ENCODE measurements at places on chromosomes 1 and 21.

GRCh38 chr1:45848714-45849113 is 45.3 kb downstream of the MAST2 start:
- no peak for DNase-seq

DNA sequence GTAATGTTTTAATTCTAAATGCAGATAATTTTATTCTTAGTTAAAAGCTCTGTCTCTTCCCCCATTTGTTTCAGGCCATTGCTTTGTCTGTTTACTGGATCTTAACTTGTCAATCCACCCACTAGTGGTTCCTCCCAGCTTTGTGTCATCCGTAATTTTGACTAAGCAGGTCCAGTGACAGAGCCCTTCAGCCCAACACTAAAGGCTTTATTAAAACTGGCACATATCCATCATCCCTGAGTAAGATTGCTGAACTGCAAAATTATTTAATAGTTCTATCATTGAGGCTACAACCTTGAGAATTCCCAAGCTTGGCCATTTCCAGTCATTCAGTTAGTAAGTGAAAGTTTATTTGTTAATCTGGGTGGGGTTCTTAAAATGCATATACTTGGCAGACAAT is 96.7 kb downstream of the NGF start:
- DNase-seq, result no peak

GRCh38 chr1:57423656-57424211 is at the start of gene DAB1:
Gene DAB1 (minus strand): TSS chr1:57424060. CDS start chr1:57291030, 133,030 bp downstream.
- no peak for DNase-seq

DNA sequence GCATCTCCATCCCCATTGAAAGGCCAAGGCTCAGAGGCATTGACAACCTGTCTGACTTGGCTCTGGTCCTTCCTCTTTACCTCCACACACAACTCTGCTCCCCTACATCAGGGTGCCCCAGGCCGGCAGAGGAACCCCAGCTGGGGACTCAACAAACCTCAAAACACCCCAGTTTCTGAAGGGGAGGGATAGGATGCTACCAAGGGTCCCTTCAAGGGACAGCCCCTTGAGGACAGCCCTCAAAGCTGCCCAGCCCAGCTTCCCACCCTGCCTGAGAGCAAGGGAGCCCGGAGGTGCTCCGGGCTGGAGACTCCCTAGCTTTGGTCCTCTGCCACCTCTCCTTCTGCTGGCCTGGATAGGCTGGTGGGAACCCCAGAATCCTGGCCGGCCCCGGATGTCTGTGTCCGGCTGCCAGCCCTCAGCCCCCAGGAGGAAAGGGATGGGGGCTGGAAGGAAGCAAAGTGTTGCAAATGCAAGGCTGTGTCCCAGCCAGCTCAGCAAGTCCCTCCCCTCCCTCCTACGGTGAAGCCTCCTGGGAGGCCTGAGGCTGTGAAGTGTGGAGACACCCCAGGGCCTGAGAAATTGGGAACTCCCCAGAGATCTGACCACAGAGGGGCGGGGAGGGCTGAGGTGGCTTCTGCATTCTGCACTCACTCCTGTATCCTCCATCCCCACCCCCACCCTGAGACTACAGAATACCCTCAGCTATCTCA is 1.1 kb upstream of the MARCKSL1 start:
- DNase-seq, result peak; percentile 70

GRCh38 chr21:42311160-42311559 is 4.0 kb downstream of the TFF3 start:
- DNase-seq, result no peak

- DNase-seq, result no peak
Measured at GRCh38 chr1:218255090-218255489, 30.0 kb upstream of the RRP15 start.

DNA sequence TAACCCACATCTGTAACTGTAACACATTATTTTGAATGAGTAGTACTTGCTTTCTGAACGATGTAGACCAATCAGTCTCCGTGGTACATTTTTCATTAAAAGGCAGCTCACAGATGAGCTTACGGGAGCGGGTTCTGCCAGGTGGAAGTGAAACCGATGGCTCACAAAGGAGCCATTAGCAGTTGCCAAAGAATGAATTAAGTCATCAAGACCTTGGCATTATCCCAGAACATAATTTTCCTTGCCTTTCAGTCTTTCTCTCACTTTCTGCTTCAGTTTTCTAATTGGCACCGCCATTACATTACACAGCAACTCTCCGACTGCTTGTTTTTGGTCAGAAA is 33.5 kb upstream of the UTS2 start:
- no peak for DNase-seq

- no peak for DNase-seq
Measured at GRCh38 chr1:168083456-168084325, 53.0 kb downstream of the GPR161 start.

- no peak for DNase-seq
Measured at GRCh38 chr1:197770243-197770642, 5.0 kb downstream of the DENND1B start.

DNA sequence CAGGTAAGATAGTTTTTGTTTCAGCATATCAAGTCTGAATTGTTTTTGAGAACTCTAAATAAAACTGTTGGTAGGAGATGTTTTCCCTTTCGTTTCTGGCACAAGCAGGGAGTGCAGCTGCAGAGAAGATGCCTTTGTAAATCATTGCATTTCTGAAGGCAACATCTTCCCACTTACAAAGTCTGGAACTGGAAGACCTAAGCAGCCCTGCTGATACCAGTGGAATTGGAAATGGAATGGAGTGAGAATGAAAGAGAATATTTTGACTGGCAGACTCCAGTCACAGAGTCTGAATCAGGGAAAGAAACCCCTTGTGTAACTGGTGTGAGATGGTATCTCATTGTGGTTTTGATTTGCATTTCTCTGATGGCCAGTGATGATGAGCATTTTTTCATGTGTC is 815.6 kb downstream of the LTN1 start:
- no peak for DNase-seq

DNA sequence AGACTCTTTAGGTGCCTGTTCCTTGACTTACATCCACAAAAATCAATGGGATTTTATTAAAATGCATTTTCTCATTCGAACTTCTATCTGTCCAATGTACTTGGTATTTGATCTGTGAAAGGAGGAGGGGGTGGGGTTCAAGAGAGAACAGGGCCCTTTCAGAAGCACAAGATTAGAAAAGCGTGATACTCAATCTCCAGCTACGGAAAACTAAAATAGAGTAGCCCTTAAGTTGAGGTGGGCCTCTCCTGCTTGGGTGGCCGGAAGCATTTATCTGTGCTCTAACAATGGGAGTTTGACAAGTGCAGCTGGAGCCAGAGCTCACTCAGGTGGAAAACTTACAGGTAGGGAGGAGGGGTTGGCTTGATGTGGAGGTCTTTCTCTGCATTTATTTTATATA is 462 bp upstream of the RXRG start:
- no peak for DNase-seq

- no peak for DNase-seq
Measured at GRCh38 chr1:15236321-15236721, 10.7 kb upstream of the FHAD1 start.

- no peak for DNase-seq
Measured at GRCh38 chr1:168672278-168672677, 56.7 kb downstream of the DPT start.

Measured in CD4-positive, alpha-beta T cell treated with Interleukin-2 at 100 ng/mL for 4 hours (primary cell).